Activated T-cell treated with anti-CD3 and anti-CD28 coated beads, Interleukin-2, amount 50 U/mL, for 72 hours (primary cell): ENCODE measurements at places on chromosomes 16 and 17.
A peak's percentile ranks its signal among the peaks of the same experiment; 100 is the strongest.

DNA sequence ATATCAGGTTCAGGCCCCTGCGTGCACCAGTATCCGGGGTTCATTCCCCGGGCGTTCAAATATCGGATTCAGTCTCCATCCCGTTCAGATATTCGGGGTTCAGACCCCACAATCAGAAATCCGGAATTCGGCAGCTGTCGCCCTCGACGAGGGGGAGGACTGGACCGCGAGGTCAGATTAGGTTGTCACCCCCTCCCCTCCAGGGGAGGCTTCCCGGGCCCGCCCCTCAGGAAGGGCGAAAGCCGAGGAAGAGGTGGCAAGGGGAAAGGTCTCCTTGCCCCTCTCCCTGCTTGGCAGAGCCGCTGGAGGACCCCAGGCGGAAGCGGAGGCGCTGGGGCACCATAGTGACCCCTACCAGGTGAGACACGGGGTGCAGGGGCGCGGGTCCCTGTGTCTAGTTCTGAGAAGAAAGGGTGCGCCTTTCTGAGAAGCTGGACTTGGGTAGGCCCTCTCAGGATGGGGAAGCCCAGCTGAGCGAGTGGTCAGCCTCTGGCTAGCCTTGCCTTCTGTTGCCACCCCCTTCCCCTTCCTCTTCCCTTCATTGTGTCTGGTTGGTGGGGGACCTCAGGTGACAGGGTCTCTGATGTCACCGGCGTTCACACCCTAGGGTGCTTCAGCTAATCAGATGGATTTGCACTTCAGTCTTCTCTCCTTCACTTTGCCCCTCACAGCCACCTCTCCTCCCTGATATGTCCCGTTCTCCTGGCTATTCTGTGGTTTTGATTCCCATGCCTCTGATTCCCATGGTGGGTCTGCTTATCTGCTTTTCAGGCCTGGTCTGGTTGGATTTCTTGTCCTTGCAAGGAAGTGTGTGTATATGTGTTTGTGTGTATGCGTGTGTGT is 844 bp downstream of the TAOK2 start:
- peak; percentile 29 for DNase-seq

- DNase-seq: no peak
Observed at GRCh38 chr17:32299580-32300164, 34.0 kb downstream of the RHBDL3 start.

DNA sequence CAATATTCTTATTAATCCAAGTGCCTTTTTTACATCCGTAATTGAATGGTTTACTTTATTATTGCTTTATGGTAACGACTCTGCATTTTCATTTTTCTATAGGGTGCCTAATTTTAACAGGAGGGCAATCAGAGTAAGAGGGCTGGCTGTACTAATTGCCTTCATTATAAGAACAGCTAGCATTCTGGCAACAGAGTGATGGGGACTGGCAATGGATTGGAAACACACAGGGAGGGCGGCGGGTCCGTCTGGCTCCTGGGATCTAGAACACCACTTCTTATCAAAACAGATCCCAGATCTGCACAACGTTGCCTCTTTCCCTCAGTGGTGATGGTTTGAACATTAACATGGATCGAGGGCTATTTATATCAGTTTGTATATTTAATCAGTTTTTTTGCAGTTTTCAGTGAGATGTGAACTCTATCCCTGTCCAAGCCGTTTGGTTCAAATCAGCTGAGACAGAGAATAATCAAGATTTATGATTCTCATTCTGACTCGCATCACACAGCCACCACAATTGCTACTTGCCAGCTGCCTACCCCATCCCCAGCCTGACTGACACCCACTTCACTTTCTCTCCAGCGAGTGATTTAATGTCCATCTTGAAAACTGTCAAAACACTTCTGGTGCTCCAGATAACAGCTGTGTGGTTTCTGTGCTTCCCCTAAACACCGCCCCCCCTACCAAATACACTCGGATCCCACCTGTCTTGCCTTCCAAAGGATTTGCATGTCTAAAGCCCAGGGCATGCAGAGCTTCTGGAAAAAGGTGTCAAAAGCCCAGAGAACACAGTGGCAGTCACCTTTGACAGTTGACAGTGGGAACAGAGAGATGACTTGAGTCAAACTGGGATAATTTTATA is 327.9 kb downstream of the HS3ST4 start:
- no peak for DNase-seq

DNA sequence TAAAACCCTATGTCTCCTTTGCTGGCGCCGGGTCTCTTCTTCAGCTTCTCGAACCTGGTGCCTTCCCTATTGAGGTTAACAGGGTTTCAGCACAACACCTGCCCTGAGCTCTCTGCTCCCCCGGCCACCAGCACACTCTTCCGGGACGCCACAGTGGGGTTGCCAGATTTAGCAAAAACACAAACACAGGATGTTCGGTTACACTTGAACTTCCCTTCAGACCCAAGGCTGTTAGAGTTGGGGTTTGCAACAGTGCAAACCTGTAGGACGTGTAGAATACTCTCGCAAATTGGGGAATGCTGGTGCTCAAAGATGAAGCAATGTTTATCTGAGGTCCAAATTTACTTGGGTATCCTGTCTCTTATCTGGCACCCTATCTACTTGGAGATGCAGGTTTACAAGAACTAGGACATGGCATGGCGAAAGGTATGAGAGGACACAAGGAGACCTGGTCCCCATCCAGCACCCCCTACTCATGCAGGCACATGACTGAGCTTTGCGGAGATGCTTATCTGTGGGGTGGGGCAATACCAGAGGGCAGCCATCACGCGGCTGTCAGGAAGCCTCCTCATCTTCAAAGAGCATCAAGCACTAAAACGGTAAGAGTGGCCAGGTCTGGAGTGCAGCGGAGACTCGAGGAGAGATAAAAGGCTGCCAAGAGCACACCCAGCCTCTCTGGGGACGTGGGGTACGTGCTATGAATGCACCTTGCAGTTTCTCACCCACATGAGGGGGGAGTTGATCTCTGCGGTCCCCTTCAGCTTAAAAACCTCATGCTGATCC is 52.8 kb downstream of the SDK2 start:
- peak; percentile 21 for DNase-seq

DNA sequence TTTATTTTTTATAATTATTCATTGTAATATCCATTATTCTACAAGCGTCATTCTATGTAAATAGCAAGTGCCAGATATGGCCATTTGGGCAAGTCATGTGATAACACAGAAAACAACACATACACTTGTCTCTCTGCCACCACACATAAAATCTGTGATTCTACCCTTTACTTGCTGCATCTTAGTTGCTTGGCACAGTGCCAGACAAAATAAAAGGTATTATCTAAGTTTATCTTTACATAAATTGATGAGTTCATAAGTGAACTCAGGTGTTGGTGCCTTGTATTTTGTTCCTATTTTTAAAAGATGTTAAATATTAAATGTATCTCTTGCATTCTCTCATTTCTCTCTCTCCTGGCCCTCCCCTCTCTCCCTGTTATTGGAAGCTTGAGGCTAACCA is 1458.7 kb downstream of the CDH11 start:
- no peak for DNase-seq

- no peak for DNase-seq
Observed at GRCh38 chr16:23131436-23131835, 17.8 kb downstream of the USP31 start.

- no peak for DNase-seq
Observed at GRCh38 chr16:19384656-19385055, 33.0 kb upstream of the TMC5 start.

- peak; percentile 64 for DNase-seq
Observed at GRCh38 chr17:36703860-36704266, 102.5 kb downstream of the MRM1 start.

DNA sequence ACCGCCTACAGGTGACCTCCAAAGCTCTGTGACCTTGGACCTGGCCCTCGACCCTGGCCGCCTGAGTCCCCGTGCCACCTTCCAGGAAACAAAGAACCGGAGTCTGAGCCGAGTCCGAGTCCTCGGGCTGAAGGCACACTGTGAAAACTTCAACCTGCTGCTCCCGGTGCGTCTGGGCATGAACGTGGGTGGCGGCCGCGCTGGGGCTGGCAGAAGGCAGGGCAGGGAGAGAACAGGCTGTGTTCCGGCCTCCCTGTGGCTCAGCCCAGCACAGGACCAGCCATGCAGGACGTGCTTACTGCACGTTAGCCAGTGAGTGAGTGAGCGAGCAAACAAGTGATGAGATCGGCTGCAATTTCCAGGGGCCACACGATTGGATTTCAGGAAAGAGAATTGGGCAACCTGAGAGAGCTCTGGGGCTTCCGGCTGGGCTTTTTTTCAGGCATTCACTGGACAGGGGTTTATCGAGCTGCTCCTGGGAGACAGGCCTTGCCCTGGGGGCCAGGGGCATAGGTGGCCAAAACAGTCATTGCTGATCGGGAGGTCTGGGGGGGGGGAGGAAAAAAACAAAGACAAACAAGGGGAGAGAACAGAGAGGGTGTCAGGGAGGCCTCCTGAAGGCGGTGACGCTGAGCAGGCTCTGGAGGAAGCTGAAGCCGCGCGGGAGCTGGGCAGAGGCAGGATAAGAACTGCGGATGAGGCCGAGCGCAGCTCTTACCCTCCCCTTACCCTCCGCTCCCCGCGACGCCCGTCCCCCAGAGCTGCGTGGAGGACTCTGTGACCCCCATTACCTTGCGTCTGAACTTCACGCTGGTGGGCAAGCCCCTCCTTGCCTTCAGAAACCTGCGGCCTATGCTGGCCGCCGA is 16.9 kb downstream of the ITGAX start:
- DNase-seq: no peak

- DNase-seq: no peak
Observed at GRCh38 chr16:11333702-11334101, 11.6 kb upstream of the RMI2 start.

GRCh38 chr17:31078290-31078689 is 16.5 kb upstream of the NF1 start:
- DNase-seq: no peak

- no peak for DNase-seq
Observed at GRCh38 chr16:89623511-89624261, 10.2 kb downstream of the DPEP1 start.

GRCh38 chr17:65193716-65194293 is 56.6 kb downstream of the RGS9 start:
- DNase-seq: no peak

GRCh38 chr17:44909681-44910144 is 5.6 kb downstream of the GFAP start:
- DNase-seq: no peak

GRCh38 chr16:77472262-77472661 is 37.4 kb upstream of the ADAMTS18 start:
- DNase-seq: no peak

GRCh38 chr16:58195771-58196170 is 2.1 kb downstream of the CSNK2A2 start:
- DNase-seq: no peak

- DNase-seq: no peak
Observed at GRCh38 chr17:71580220-71580619, 540.6 kb upstream of the SOX9 start.

GRCh38 chr17:55340176-55340575 is 75.4 kb downstream of the HLF start:
- DNase-seq: no peak

GRCh38 chr17:18250259-18250658 is 8.3 kb downstream of the FLII start:
- DNase-seq: no peak
